ENCODE measurements at places on chromosomes 16 and 17. TPM values are rescaled to one million over a fixed set of nuclear protein-coding genes. Genes with fewer than 3 reads are reported as not detected.

Gene KRTAP9-8
- not detected for total RNA-seq

Gene TBC1D3H
- not detected for total RNA-seq

Gene CSH1
- total RNA-seq = not detected

Gene TMED6
- 0.58 TPM for total RNA-seq

Gene CBX2
- 3.1 TPM for total RNA-seq

Gene CLTC
- total RNA-seq = 203 TPM

Measured in activated CD4-positive, alpha-beta memory T cell treated with anti-CD3 and anti-CD28 coated beads for 36 hours (primary cell).